SJSA1 (cell line): ENCODE measurements at places on chromosomes 2 and 18.

GRCh38 chr2:134178138-134178877 lies 75.6 kb upstream of the MGAT5 start:
- DNase-seq, result no peak

- peak; percentile 17 for DNase-seq
Observed at GRCh38 chr2:5959836-5960820, 267.9 kb downstream of the SOX11 start.

DNA sequence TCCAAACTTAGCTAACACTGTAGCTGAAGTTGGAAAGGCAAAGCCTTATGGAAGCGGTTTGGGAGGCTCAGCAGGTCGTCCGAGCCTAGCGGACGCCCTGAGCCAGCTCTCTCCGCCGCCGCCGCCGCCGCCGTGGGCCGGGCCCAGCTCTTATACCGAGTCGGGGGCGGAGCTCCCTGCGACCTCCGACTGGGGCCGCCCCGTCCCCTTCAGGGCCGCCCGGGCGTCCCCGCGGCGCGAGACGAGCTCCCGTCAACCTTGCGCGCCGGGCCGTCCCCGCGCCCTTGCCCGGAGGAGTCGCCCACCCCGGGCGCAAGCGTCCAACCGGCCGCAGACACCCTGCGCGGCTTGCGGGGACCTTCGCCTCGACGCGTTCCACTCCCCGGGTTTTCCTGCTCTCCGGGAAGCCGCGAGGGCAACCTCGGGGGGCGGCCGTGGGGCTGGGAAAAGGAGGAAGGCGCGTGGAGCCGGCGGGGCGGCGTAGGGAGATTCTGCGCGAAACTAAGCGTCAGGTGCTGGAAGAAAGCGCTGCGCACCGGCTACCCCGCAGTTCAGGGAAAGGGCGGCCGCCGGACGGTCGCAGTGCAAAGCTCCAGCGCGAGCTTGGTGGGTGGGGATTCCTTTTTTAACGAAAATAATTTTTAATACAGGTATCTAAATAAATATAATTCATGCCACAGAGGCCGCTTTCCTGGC lies at the start of gene SLC40A1:
Gene SLC40A1 (minus strand): TSS at position 129 of the 696 bp plus-strand sequence. CDS start 326 bp downstream, outside the sequence.
- peak; percentile 45 for DNase-seq

DNA sequence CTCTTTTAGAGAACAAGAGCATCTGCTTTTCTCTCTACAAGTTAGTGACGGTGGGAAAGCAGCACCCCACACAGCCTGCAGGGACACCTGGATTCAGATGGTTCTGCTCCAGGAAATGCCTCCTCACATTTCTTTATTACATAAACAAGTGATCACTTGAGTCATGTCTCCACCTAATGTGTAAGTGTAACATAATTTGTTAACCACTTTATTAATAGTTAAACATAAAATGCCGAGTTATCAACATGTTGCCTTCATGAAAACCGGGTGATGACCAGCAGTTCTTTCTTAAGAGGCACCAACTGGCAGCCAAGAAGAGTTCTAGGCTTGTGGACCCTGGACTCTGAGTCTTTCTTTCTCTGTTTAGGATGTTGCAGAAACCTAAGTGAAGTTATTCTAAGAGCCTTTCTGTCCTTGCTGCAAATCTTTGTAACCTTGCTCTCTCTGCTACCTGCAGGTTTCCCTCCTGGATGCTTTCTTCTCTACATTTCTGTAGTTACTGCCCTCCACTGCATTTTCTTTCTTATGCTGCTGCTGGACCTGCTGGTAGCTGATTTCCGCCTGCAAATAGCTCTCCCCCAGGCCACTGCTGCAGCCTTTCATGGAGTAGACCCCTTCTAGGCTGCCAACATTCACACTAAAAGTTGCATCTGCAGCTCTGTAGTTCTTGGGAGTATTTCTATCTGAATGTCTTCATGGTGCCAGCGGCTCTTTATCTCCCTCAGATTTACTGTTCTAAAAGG lies 24.3 kb downstream of the UPP2 start:
- no peak for DNase-seq

GRCh38 chr18:12394428-12394827 lies 13.3 kb upstream of the PRELID3A start:
- DNase-seq, result no peak

- no peak for DNase-seq
Observed at GRCh38 chr2:163312713-163313112, 423.1 kb downstream of the FIGN start.

- no peak for DNase-seq
Observed at GRCh38 chr2:3348767-3349166, 28.9 kb downstream of the EIPR1 start.

- no peak for DNase-seq
Observed at GRCh38 chr2:35415282-35415681, 940.3 kb upstream of the CRIM1 start.

DNA sequence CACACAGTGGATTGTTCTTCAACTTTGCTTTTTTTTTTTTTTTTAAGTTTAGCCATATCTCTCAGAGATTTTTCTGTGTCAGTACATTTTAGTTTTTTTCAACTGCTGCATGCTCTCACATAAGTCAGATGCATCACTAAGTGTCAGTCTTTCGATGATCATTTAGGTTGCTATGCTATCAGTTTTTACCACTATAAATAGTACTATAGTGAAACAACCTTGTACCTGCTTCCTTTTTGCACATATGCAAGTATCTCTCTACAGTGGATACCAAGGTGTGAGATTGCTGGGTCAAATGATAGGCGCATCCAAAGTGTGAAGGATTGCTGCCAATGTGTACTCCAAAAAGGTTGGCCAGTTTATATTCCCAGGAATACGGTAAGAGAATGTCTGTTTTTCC lies 33.5 kb upstream of the MAP4K3 start:
- DNase-seq, result no peak

DNA sequence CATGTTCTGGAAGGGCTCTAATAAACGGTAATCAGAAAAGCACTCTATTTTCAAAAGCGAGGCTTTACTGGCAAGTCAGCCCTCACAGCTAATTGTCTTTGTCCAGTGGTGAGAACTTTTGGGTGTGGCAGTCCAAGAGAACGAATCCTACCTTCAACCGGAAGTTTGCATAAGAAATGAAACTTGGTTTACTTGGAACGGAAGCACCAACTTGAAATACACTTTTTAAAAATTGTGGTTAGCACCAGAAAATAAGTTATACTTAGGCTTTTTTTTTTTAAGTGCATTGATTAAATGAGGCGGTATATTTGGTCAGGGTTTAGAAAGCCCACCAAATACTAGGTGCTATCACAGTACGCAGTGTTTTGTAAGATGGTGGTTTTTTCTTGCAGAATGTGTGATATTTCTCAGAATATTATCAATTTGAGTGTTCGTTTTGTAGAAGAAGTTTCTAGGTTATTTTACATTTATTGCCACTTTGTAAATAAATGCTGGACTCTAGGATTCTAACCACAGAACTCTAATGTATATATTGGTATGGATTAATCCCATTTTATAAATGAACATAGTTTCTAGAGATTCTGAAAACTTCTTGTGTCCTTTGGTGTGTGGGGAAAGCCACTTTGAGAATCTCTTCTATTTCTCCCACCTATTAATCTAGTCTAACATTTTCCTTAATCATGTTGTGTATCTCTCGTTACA lies 1.2 kb downstream of the MYL12A start:
- peak; percentile 66 for DNase-seq

GRCh38 chr18:22172594-22173049 lies 3.2 kb downstream of the GATA6 start:
- no peak for DNase-seq

DNA sequence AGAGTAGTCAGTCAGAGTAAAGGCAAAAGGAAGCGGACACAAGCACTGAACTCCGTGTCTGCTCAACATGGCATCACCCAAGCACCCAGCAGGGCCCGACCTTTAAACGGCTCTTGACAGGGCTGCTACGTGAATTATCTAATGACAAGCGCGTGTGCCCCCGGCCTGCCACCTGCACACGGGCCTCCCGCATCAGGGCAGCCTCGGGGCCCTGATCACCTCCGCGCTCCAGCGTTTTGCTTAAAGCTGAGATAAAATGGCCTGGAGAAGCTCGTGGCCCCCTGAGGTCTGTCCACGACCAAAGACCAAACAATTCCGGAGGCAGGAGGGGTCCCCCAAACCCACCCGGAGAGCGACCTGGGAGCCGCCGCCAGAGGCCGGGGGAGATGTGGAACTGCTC lies 376 bp downstream of the NDUFA10 start:
- peak; percentile 18 for DNase-seq

- no peak for DNase-seq
Observed at GRCh38 chr18:22233266-22233665, 63.9 kb downstream of the GATA6 start.

DNA sequence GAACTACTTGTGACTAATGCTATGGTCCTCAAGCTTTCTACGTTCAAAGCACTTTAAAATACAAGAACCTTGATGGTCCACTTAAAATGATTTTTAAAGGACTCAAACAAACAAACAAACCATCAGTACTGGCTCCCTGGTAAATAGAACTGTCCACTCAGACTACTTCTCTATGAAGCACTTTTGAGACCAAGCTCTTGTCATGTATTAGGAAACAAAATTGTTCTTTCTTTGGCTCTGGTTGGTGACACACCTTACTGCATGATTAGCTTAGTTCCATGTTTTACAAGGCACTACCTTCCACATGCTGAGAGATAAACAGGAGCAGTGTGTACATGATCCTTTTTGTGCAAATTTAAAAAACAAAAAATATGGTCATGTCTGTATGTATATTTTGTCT lies 19.7 kb downstream of the DARS1 start:
- no peak for DNase-seq
